ENCODE measurements at places on chromosomes 1 and 21.

DNA sequence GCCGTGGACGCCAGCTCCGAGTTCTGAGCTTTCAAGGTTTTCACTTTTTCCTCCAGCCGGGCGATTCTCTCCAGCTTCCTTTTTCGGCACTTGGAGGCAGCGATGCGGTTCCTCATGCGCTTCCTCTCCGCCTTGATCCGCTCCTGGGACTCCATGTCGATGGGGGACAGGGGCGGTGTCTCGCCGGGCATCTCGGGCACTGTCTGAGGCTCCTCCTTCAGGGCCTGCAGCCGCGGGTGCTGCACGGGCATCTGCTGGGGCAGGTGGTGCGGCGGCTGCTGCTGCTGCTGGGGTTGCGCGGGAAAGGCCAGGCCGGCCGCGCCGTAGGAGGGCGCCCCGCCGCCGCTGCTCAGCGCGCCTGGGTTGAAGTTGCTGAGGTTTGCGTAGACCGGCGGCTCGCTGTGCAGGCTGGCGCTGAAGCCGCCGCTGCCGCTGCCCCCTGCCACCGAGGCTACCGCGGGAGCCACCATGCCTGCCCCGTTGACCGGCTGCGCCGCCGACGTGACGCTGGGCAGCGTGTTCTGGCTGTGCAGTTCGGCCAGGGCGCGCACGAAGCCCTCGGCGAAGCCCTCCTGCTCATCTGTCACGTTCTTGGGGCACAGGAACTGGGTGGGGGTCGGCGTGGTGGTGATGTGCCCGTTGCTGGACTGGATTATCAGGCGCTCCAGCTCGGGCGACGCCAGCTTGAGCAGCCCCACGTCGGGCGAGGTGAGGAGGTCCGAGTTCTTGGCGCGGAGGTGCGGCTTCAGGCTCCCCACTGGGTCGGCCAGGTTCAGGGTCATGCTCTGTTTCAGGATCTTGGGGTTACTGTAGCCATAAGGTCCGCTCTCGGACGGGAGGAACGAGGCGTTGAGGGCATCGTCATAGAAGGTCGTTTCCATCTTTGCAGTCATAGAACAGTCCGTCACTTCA lies 1.4 kb downstream of the JUN start:
- DNase-seq = peak; percentile 23

GRCh38 chr1:145887631-145888030 lies 2.0 kb upstream of the ANKRD35 start:
- no peak for DNase-seq

DNA sequence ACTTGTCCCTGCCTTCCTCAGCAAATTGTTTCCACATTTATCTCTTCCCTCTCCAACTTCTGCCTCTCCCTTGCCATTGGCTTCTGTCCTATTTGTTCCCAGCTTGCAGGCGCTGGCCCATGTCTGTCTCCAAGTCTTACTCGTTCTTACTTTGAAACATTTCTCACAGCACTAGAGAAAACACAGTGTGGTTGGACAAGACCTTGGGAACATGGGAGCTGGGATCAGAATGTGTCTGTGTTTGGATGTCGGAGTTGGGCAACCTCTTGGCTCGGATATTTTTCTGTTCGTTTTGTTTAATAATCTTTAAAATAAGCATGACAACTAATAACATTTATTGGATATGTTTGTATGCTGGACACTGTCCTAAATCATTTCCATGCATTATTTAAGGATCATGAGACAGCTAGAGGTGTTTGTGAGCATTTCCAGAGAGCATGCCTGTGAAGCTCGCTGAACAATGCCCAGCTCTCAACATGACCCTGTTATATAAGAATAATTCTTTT lies 5.9 kb upstream of the BRWD1 start:
- no peak for DNase-seq

DNA sequence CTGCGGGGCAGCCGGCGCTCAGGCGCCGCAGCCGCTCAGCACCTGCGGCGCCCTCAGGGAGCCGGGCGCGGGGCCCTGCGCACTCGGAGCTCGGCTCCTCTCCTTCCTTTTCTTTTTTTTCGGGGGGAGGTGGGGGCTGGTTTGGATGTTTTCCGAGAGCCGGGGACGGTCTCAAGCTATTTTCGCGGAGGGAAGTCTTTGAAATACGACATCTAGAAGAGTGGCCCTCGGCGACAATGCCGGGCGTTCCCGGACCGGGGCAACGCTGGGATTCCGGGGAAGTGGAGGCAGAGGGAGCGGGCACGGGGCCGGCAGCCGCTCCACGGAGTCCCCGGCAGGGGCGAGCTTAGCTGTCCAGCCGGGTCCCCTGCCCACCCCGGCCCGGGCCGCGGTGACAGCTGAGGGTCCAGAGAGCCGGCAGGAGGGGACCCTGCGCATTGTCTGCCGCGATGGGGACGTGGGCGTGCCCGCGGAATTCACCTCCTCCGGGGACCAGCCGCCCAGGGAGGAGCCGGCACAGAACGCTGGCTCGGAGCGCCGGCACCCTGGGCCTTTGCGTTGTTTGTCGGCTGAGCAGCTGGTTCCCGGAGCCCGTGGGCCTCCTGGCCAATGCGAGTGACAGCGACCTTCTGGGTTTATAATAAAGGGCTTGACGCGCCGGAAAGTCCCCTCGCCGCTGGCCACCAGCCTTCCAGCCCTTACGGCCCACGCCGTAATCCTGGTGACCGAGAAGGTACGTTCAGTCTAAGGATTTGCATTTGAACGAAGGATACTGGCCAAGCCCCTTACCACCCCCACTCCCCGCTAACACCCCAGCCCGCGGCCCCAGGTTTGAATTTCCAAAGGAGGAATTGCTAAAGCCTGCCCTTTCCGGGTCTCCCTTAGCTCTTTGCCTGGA lies 582 bp downstream of the SLC37A1 start:
- no peak for DNase-seq
